Small intestine (tissue), 16 donors: ENCODE measurements at places on chromosomes 2 and 18. TPM values are rescaled to one million over a fixed set of nuclear protein-coding genes. Genes with fewer than 3 reads are reported as not detected.

DNA sequence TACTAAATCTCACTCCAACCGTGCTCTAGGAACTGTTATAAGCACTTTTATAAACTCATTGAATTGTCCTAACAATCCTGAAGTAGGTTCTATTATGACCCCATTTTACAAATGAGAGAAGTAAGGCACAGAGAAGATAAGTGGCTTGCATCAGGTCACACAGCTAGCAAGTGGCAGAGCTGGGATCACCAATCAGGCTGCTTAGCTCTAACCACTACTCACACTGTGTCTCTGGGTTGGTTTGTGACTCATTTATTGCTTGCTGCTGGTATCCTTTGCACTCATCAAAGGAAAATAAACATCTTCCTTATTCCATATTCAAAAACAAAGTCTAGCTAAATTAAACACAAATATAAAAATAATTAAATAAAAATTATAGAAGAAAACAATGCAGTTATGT lies 42.5 kb upstream of the IL1R2 start:
- no peaks in the 10 kb centered on the region for H3K36me3 ChIP-seq
- no peak for DNase-seq
- H3K27me3 ChIP-seq: no peaks in the 10 kb centered on the region
- H3K4me3 ChIP-seq: no peak overlapping the region

- no peak overlapping the region for H3K27ac ChIP-seq
- H3K27me3 ChIP-seq: no peaks in the 10 kb centered on the region
- DNase-seq: peak; percentile 11
- H3K4me1 ChIP-seq: no peaks in the 10 kb centered on the region
These were observed 36.9 kb upstream of the KLF7 start for GRCh38 chr2:207202645-207203044.

IL1F10 gene
- polyA plus RNA-seq: not detected

DNA sequence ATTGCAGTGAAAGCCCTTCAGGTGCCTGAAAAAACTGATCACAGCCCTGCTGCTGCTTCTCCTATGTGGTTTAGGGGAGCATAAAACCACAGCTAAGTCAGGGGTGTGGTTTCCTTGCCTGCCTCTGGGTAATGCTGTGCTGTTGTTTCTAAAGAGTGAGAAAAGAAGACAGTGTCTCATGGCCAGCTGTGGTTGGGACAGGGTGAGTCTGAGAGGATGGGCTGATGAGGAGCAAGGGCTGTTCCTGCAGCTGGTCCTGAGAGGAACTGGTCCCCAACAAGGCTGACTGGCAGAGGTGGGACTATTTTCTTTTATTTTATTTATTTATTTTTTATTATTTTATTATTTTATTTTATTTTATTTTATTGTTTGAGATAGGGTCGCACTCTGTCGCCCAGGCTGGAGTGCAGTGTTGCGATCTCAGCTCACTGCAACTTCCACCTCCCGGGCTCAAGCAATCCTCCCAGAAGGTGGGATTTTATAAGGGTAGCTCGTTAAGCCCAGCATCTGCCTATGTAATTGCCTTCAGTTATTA lies 236.7 kb downstream of the FHOD3 start:
- no peak for DNase-seq
- no peak overlapping the region for H3K27ac ChIP-seq
- no peaks in the 10 kb centered on the region for H3K36me3 ChIP-seq
- no peak overlapping the region for H3K4me3 ChIP-seq
- no peaks in the 10 kb centered on the region for H3K4me1 ChIP-seq

GRCh38 chr18:9825571-9826073 lies 60.2 kb upstream of the TXNDC2 start:
- peak overlapping the region; percentile 75 for H3K27ac ChIP-seq
- DNase-seq: peak; percentile 97
- H3K36me3 ChIP-seq: no peaks in the 10 kb centered on the region
- no peaks in the 10 kb centered on the region for H3K27me3 ChIP-seq
- H3K4me1 ChIP-seq: peaks cover 11% of the 10 kb centered on the region
- no peak overlapping the region for H3K4me3 ChIP-seq

DNA sequence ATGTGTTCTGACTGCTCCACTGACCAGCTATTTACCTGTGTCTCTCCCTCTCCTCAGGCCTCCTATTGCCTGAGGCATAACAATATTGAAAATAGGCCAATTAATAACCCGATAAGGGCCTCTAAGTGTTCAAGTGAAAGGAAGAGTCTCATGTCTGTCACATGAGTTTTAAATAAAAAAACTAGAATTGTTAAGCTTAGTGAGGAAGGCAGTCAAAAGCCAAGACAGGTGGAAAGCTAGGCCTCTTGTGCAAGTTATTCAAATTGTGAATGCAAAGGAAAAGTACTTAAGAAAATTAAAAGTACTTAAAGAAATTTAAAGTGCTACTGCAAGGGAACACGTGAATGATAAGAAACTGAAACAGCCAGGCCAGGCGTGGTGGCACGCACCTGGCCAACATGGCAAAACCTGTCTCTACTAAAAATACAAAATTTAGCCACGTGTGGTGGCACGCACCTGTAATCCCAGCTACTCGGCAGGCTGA lies 44.9 kb upstream of the TAF4B start:
- no peaks in the 10 kb centered on the region for H3K4me1 ChIP-seq
- no peak overlapping the region for H3K27ac ChIP-seq
- H3K36me3 ChIP-seq: no peaks in the 10 kb centered on the region
- H3K27me3 ChIP-seq: no peaks in the 10 kb centered on the region
- H3K4me3 ChIP-seq: no peak overlapping the region

- H3K27ac ChIP-seq: no peak overlapping the region
- no peaks in the 10 kb centered on the region for H3K36me3 ChIP-seq
- DNase-seq: no peak
- H3K27me3 ChIP-seq: peaks cover 3% of the 10 kb centered on the region
These were observed 452.5 kb upstream of the SALL3 start for GRCh38 chr18:78526923-78527711.

ING5 gene
- polyA plus RNA-seq: 26.8 TPM

- no peaks in the 10 kb centered on the region for H3K4me1 ChIP-seq
- no peak overlapping the region for H3K27ac ChIP-seq
- H3K27me3 ChIP-seq: no peaks in the 10 kb centered on the region
- DNase-seq: no peak
- no peaks in the 10 kb centered on the region for H3K36me3 ChIP-seq
These were observed 429.3 kb upstream of the VRK2 start for GRCh38 chr2:57617318-57617717.

DNA sequence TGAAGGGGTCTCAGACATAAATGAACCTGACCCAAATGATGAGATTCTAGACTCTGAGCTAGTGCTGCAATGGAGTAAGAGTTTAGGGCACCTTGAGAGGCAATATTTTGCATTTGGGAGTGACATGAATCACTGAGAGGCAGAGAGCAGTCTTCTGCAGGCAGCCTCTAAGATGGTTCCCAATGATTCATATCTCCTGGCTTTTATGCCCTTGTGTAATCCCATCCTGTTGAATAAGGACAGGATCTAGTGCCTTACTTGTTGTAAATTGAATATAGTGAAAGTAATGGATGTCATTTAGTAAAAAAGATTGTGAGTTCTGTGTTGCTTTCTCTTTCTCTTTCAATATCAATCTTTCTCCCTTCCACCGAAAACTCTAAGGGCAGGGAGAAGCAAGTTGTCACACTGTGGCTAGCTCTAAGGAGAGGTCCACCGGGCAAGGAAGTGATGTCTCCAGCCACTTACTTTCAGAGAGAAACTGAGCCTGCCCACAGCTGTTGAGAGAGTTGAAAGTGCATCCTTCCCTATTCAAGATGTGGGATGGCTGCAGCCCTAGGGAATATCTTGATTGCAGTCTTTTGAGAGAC lies 144.7 kb downstream of the TRIB2 start:
- no peaks in the 10 kb centered on the region for H3K36me3 ChIP-seq
- no peak overlapping the region for H3K4me3 ChIP-seq
- DNase-seq: peak; percentile 12
- H3K27me3 ChIP-seq: no peaks in the 10 kb centered on the region
- H3K27ac ChIP-seq: peak overlapping the region; percentile 24
- H3K4me1 ChIP-seq: no peaks in the 10 kb centered on the region

DNA sequence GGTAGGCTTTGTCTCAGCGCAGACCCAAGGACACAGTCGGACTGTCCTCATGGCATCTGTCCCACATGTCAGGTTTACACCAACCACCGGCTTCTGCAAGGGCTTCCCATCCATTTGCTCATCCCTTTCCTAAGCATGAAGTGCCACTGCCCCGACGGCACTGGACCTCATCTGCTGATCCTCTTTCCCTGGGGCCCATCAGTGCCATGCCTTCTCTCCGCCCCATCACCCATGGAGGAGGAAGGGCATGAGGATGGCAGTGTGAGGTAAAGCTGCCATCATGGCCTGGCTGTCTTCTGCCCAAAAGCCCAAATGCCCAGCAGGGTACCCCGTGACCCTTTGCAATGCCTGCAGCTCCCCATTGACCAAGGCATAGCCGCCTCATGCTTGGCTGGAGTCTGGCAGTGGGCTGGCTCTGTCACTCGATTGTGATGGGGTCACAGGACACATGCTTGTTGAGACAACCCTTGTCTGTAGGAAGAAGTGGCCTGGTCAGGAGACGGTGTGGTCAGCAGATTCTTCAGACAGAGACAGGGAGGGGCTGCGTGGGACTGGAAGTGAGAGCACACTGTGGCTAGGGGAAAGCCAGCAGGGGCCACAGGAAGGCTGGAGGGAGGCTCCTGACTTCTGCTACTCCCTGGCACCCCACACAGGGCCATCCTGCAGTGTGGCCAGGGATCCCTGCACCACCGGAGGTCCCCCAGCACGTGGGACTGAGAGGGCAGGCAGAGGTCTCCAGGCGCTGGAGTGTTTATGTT lies 493.7 kb upstream of the HS6ST1 start:
- H3K27me3 ChIP-seq: no peaks in the 10 kb centered on the region
- no peak overlapping the region for H3K4me3 ChIP-seq

- no peak overlapping the region for H3K4me3 ChIP-seq
- no peaks in the 10 kb centered on the region for H3K36me3 ChIP-seq
- DNase-seq: no peak
- H3K27me3 ChIP-seq: peaks cover 42% of the 10 kb centered on the region
- H3K27ac ChIP-seq: no peak overlapping the region
These were observed 1.4 kb upstream of the NRP2 start for GRCh38 chr2:205680903-205681302.

DNA sequence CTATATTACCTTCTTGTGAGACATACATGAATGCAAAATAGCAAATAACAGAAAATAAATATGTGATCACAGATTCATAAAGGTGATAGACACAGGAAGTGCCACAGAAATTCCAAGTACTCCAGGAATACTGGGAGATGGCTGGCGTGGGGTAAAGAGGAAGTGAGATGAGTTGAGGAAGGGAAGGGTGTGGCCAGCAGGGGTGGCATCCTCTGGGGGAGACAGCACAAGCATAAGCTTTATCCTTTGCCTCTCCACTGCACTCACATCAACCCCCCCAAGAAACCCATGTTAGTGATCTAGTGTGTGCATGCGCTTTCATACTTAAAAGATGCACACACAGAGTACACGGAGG lies 94.8 kb upstream of the B3GNT7 start:
- H3K36me3 ChIP-seq: no peaks in the 10 kb centered on the region
- no peak overlapping the region for H3K27ac ChIP-seq
- no peaks in the 10 kb centered on the region for H3K4me1 ChIP-seq
- no peak for DNase-seq
- H3K27me3 ChIP-seq: no peaks in the 10 kb centered on the region

RAX gene
- polyA plus RNA-seq: not detected

- H3K4me3 ChIP-seq: no peak overlapping the region
- no peak overlapping the region for H3K27ac ChIP-seq
- no peaks in the 10 kb centered on the region for H3K27me3 ChIP-seq
- H3K36me3 ChIP-seq: no peaks in the 10 kb centered on the region
These were observed 40.0 kb upstream of the BIN1 start for GRCh38 chr2:127146820-127147502.

GRCh38 chr2:221402072-221402471 lies 170.0 kb downstream of the EPHA4 start:
- DNase-seq: no peak
- H3K27me3 ChIP-seq: no peaks in the 10 kb centered on the region
- no peaks in the 10 kb centered on the region for H3K4me1 ChIP-seq

KATNAL2 gene
- polyA plus RNA-seq: 1.6 TPM

GRCh38 chr2:145350011-145350410 lies 830.1 kb upstream of the ZEB2 start:
- no peaks in the 10 kb centered on the region for H3K27me3 ChIP-seq
- no peak for DNase-seq
- H3K27ac ChIP-seq: no peak overlapping the region
- H3K4me3 ChIP-seq: no peak overlapping the region
- no peaks in the 10 kb centered on the region for H3K4me1 ChIP-seq
- H3K36me3 ChIP-seq: no peaks in the 10 kb centered on the region

REG3A gene
- 468 TPM for polyA plus RNA-seq

- no peaks in the 10 kb centered on the region for H3K4me1 ChIP-seq
- no peak overlapping the region for H3K27ac ChIP-seq
- H3K4me3 ChIP-seq: no peak overlapping the region
- H3K27me3 ChIP-seq: no peaks in the 10 kb centered on the region
These were observed 62.5 kb downstream of the GPR39 start for GRCh38 chr2:132479155-132479554.

DNA sequence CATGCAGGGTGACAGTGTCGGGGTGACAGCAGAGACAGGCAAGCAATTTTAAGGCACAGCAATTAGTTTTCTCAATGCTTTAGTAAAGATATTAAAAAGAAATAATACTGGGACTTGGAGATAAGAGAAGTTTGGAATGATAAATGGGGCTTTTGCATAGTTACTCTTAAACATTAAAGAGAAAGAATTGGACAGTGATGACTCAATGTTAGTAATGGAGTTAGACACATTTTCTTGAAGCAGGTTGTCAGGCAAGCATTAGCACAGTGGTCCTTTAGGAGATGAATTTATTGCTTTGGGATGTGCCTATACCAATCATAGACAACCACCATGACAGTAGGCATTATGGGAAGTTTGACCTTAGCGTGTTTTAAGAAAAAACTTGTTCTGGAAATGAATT lies 228.3 kb upstream of the RAB12 start:
- no peak overlapping the region for H3K27ac ChIP-seq
- no peaks in the 10 kb centered on the region for H3K27me3 ChIP-seq
- H3K36me3 ChIP-seq: peaks cover 12% of the 10 kb centered on the region
- no peak for DNase-seq

GRCh38 chr2:77296791-77297190 lies 225.4 kb downstream of the LRRTM4 start:
- no peaks in the 10 kb centered on the region for H3K27me3 ChIP-seq
- no peak for DNase-seq
- H3K27ac ChIP-seq: no peak overlapping the region
- no peaks in the 10 kb centered on the region for H3K4me1 ChIP-seq
- no peaks in the 10 kb centered on the region for H3K36me3 ChIP-seq

GRCh38 chr18:78673516-78674321 lies 305.9 kb upstream of the SALL3 start:
- H3K36me3 ChIP-seq: no peaks in the 10 kb centered on the region
- H3K27me3 ChIP-seq: peaks cover 2% of the 10 kb centered on the region
- no peaks in the 10 kb centered on the region for H3K4me1 ChIP-seq
- no peak for DNase-seq
- H3K4me3 ChIP-seq: no peak overlapping the region

GRCh38 chr2:31729065-31729439 lies 148.3 kb upstream of the SRD5A2 start:
- H3K4me1 ChIP-seq: no peaks in the 10 kb centered on the region
- no peak overlapping the region for H3K27ac ChIP-seq
- H3K36me3 ChIP-seq: no peaks in the 10 kb centered on the region
- H3K27me3 ChIP-seq: no peaks in the 10 kb centered on the region
- no peak overlapping the region for H3K4me3 ChIP-seq
- no peak for DNase-seq
